Stimulated activated naive CD8-positive, alpha-beta T cell treated with anti-CD3 and anti-CD28 coated beads, Interleukin-15, Interleukin-2, amounts not matched to agents 100 U/mL and 50 U/mL, for 24 hours (primary cell): ENCODE measurements at places on chromosomes 7 and 10.
A peak's percentile ranks its signal among the peaks of the same experiment; 100 is the strongest.

GRCh38 chr10:844552-844951, 87.0 kb downstream of the LARP4B start:
- no peak for DNase-seq

DNA sequence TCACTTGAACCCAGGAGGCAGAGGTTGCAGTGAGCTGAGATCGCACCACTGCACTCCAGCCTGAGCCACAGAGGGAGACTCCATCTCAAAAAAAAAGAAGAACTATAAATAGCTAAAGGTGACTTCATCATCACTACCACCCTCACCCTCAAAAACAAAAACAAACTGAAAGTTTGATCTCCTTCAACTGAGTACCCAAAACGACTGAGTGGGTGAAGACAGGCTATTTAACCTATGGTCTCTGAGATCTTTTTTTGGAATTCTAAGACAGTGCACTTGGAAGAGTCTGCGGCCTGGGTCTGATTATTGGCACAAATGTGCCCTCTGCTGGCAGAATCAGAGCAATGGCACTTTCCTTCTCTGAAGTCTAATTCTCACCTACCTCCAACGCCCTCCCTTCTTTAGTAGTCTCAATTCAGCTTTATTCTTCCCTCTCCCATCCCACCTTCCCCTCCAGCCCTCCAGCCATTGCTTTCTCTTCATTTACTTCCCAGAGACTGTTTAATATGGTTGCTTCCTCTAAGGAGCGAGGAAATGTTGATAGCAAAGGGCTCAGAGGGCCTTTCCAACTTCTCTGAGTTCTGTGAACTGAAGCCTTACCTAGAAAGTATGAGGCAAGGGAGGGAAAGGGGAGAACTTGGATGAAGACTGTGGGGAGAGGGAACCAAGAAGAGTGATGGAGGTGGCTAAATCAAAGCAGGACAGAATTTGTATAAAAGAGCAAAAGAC, 2.9 kb upstream of the MYOZ1 start:
- peak; percentile 49 for DNase-seq

- peak; percentile 20 for DNase-seq
Measured at GRCh38 chr10:78664929-78665553, 403.7 kb upstream of the ZMIZ1 start.

DNA sequence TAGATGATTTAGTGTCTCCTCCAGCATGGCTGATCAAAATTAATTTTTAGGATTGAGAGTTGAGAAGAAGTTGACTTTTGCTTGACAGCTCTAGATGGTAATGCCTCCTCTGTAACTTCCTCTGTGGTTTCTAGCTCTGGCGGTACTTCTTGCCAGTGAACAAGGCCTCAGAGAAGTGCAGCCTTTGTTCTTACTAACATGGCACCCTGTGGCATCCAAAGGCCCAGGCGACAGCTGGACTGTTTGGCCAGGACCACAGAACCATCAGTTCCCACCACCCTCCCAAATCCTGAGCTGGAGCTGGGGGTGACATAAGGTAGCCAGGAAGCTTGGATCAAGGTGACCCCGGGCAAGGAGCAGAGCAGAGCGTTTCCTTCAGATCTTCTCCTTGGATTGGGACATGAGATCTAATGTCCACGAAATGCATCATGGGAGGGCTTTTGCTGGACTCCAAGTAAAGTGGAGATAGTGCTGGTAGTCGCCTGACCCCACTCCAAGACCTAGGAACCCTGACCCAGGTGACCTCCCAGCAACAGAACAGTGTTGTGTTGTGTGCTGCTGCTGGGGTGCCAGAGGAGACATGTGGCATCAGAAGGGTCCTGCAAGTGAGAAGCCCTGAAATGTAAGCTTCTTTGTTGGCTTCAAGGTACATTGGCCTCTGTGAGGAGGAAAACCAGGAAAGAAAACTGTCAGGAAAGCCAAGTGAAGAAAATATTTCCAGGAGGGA, 41.8 kb downstream of the APBB1IP start:
- DNase-seq = peak; percentile 41

- no peak for DNase-seq
Measured at GRCh38 chr10:122164023-122164601, 107.0 kb upstream of the BTBD16 start.

DNA sequence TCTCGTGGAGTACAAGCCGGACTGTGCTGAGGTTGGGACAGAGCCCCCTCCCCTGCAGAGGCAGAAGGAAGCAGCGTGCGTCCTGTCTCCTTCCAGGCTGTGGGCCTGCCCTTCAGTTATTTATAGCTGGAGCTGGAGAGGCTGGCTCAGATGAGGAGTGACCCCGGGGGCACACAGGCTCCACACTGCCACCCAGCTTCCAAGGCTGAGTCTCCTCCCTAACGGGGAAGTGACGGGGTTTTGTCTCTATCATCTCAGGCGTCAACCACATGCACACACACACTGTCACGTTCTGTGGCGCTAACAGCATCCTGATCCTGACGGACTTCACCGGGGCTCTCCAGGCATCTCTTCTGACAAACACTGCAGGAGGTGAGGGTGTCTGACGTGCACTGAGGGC, 25.4 kb downstream of the AMZ1 start:
- no peak for DNase-seq

DNA sequence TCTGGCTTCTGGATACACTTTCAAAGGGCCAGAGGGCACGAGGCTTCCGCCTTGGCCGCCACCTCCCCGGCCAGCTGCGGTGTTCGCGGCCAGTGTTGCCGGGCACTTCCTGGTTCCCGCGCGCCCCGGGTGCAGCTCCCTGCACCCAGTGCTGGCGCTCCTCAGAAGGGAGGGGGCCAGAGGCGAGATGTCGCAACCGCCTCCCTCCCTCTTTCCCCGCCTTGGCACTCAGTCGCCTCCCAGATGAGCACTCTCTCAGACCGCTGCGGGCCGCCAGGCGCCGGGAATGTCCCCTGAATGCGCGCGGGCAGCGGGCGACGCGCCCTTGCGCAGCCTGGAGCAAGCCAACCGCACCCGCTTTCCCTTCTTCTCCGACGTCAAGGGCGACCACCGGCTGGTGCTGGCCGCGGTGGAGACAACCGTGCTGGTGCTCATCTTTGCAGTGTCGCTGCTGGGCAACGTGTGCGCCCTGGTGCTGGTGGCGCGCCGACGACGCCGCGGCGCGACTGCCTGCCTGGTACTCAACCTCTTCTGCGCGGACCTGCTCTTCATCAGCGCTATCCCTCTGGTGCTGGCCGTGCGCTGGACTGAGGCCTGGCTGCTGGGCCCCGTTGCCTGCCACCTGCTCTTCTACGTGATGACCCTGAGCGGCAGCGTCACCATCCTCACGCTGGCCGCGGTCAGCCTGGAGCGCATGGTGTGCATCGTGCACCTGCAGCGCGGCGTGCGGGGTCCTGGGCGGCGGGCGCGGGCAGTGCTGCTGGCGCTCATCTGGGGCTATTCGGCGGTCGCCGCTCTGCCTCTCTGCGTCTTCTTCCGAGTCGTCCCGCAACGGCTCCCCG, at the start of gene FFAR4:
TSS of gene FFAR4 (plus strand) at position 231 of the 842 bp plus-strand sequence. CDS start at position 287, 56 bp downstream.
- no peak for DNase-seq

GRCh38 chr10:71700731-71701368, 18.7 kb downstream of the C10orf105 start:
- no peak for DNase-seq

DNA sequence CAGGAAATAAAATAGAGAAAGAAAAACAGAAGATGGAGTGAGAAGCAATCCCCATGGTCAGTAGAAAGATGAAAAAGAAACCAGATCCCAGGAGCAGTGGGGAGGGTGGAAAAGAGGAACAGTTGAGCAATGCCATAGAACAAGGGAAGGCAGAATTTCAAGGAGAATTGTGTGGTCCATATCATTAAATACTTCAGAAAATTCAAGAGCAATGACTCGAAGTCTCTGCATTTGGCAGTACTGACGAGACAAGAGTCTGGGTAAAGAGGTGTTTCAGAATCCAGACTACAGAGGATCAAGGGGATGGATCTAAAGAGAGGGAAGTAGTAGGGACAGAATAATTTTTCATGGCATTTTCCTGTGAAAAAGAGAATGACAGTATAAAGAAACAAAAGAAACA, 512.6 kb downstream of the PHTF2 start:
- DNase-seq = no peak

DNA sequence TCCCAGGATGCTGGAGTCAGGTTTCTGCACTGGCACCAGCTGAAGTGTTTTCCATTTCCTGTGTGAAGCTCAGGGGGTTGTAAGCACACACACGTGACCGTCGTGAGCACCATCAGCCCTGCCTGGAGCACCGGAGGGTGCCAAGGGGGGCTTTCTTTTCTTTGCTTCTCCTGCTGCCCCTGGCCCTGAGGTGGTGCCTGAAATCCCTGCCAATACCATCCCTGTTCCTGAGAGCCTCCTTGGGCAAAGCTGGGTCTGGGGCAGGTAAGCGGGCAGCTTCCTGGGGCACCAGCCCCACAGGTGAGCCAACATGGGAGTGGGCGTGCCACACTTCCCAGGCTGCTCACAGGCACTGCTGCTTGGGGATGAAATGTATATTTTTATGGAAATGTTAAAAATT, 593.6 kb downstream of the DNAJB6 start:
- DNase-seq = no peak

- no peak for DNase-seq
Measured at GRCh38 chr7:133349101-133349500, 96.2 kb downstream of the EXOC4 start.

- DNase-seq = no peak
Measured at GRCh38 chr7:15778191-15778590, 91.7 kb upstream of the MEOX2 start.

DNA sequence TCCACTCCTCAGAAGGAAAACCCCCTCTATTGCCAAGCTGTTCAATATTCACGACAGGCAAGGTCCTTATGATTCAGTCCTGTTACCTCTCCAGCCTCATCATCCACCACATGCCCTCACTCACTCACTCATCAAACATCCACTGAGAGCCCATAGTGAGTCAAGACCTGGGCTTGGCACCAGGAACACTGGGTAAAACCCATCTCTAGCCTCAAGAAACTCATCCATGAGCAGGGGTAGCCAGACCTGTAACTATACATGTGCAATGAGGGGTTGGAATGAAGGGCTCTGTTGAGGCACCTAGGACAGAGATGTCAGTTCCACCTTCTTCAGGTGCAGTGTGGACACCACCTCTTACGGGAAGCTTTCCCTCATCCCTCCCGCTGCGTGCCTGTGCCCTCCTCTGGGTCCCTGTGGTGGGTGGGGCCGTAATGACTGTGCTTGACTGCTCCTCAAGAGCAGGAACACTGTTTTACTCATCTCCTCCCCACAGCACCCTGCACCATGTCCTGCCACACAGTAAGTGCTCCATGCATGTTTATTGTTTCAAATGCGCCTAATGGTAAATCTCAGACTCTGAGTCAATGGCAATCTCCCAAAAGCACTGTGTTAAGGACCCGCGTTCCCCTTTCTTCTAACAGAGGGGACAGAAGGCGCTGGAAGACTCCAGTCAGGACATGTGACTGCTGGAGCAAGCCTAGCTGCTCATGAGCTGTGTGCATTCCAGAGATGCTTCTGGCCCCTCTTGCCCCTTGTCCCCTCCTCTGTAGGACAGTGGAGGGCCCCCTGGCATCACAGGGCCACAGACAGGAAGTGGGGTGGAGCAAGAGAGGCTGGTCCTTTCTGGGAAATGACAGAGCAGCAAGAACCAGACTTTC, 95.4 kb downstream of the HIPK2 start:
- DNase-seq = peak; percentile 69

- no peak for DNase-seq
Measured at GRCh38 chr7:15795393-15795792, 108.9 kb upstream of the MEOX2 start.

DNA sequence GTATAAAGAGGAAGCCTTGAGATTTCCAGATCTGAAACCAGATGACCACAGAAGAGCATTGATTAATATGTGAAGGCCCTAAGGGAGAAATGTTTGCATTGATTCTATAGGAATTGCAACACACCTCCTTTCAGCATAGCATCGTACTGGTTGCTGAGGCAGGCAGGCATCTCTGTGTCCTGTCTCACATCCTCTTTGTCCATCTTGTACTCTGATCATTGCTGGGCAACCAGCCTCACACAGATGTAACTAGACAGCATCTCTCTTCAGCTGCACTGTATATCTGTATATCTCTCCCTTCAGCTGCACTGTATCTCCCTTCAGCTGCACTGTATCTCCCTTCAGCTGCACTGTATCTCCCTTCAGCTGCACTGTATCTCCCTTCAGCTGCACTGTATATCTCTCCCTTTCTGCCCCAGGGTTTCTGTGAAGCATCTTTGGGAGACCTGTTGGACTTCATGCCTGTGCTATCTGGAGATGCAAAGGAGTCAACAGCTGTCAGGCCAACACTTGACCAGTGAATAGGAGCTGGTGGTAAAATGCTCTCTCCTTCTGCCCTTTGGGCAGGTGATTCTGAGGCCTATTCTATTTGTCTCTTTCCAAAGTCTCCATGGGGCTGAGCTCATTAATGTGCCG, 40.3 kb downstream of the TMEM178B start:
- no peak for DNase-seq

- DNase-seq = no peak
Measured at GRCh38 chr7:19437446-19437845, 271.4 kb downstream of the POLR1F start.

GRCh38 chr7:155829796-155830470, 17.7 kb upstream of the SHH start:
- no peak for DNase-seq

- DNase-seq = no peak
Measured at GRCh38 chr10:52318822-52319464, 4.9 kb downstream of the DKK1 start.

- no peak for DNase-seq
Measured at GRCh38 chr10:130751851-130752250, 559.7 kb downstream of the TCERG1L start.

GRCh38 chr10:95290461-95291364, at the start of gene PDLIM1:
TSS of gene PDLIM1 (minus strand) at chr10:95291003. CDS start at chr10:95290915, 88 bp downstream.
- peak; percentile 41 for DNase-seq

DNA sequence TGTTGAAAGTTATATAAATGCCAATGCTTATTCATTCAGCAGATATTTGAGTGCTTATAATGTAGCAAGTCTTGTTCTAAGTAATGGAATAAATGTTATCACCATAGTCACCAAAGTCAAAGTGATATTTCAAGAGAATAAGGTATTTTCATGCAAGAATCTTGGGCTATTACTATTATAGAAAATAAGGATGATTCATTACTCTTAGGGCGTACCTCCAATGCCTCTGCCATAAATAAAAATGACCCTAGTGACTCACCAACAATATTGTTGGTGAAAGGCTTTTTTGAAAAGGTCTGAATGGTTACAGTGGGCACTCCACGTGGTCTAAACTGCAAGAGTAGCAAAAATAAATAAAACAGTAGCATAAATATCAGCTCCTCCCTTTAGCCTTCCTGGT, 68.4 kb downstream of the RALA start:
- DNase-seq = no peak

- DNase-seq = no peak
Measured at GRCh38 chr10:49300140-49300974, 1.4 kb downstream of the C10orf71 start.

GRCh38 chr7:91185771-91186170, 78.5 kb upstream of the FZD1 start:
- DNase-seq = no peak

- no peak for DNase-seq
Measured at GRCh38 chr7:96973986-96974385, 31.4 kb upstream of the DLX6 start.
